ENCODE measurements at places on chromosomes 2 and 18.

GRCh38 chr2:52343706-52344266 is 1311.9 kb upstream of the NRXN1 start:
- DNase-seq: no peak

GRCh38 chr2:121776361-121776760 is 20.9 kb downstream of the TSN start:
- no peak for DNase-seq

DNA sequence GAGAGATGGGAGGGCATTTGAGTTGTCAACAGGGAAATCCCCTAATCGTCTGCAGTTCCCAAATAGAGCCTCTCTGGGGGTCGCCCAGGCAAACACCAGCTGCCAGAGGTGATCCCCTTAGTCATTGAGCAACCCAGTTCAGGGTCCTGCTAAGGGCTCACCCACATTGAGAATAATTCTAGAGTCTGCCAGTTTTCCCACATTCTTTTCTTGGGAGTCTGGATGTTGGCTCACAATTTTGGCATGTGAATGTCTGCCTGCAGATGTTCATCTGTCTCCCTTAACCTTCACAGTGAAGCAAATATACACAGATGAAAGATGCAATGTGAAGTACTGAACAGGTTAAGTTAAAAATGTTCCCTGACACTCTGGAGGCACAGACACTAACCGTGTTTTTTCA is 11.4 kb upstream of the SMIM21 start:
- DNase-seq: no peak

- DNase-seq: no peak
Observed at GRCh38 chr18:6943143-6943542, 174.5 kb downstream of the LAMA1 start.

- no peak for DNase-seq
Observed at GRCh38 chr18:75422341-75422910, 5.1 kb downstream of the SMIM21 start.

GRCh38 chr2:119638685-119639554 is 40.1 kb upstream of the TMEM177 start:
- DNase-seq: no peak

DNA sequence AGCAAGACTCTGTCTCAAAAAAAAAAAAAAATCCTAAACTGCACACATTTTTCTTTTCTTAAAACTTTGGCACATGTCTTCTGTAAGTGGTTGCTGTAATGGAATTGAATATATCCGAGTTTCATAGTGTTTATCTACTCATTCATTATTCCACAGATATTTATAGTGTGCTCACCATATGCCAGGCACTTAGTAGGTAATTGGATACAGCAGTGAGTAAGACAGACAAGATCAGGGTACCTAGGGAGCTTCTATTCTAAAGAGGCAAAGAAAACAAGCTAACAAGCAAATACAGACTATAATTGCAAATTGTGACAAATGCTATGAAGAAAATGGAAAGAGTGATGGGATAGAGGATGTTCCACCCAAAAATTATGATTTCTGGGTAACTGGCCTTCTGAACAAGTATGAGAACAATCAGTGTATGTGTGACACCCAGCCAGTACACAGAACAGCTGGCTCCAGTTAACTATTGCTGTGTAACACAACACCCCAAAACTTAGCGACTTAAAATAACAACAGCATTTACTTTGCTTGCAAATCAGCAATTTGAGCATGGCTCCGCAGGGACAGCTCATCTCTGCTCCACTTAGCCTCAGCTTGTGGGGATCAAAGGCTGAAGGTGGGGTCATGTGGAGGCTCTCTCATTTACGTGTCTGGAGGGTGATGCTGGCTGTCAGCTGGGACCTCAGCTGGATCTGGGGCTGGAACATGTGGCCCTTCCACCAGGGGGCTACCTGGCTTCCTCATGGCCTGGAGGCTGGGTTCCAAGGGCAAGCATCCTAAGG is 224.9 kb downstream of the INSIG2 start:
- DNase-seq: no peak

All from GM10248 (cell line).